ENCODE measurements at places on chromosomes 7 and 10.

DNA sequence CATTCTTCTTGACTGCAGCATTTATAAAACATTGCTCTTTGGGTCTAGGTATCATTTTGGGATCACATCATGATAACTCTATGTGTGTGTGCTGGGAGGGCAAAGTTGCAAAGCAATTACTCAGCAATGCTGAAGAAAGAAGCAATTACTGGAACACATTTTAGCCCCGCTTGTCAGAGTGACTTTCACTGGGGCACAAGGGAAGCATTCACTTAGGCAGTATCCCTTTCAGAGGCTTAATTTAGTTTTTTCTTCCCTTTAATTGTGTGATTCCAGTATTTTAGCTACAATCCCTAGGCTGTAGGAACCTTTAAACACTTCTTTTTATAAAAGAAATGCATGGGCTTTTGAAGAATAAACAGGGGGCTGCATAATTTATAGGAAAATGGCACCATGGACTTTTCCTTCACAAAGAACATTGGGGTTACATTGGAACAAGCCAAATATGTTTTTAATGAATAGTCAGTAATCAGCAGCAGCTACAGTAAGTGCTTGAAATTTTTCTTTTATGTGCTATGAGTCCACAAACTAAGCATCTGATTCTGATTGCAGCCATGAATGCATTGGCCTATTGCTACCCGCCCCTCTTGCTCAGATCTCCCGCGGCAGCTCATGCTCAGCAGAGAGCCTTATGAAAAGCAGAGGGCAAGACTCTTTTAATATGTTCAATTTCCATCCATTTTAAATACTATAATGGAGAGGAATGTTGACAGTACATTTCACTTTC, 51.2 kb upstream of the NXPH1 start:
- no peak for DNase-seq

DNA sequence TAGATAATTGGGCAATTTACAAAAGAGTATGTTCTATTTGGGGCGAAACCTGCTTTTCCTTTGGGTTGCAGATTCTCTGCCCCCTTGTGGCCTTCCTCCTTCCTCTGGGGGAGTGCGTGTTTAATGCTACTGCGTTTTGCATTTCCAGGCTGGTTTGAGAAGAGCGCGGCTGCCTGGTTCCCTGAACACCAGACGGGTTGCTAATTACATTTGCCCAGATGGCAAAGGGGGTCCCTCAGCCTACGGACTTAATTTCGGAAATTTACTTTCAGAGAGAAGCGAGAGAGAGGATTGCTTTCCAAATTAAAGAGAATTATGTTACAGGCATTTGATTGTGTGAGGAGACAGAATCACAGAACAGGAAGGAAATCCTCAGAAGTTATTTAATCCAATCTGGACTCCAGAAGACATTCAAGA, 91.9 kb upstream of the JAZF1 start:
- no peak for DNase-seq

- no peak for DNase-seq
Measured at GRCh38 chr10:64636461-64636860, 1115.3 kb downstream of the REEP3 start.

GRCh38 chr7:148575640-148576411, 14.7 kb upstream of the C7orf33 start:
- peak; percentile 18 for DNase-seq

GRCh38 chr7:46492466-46492865, 571.4 kb upstream of the IGFBP3 start:
- DNase-seq: no peak

DNA sequence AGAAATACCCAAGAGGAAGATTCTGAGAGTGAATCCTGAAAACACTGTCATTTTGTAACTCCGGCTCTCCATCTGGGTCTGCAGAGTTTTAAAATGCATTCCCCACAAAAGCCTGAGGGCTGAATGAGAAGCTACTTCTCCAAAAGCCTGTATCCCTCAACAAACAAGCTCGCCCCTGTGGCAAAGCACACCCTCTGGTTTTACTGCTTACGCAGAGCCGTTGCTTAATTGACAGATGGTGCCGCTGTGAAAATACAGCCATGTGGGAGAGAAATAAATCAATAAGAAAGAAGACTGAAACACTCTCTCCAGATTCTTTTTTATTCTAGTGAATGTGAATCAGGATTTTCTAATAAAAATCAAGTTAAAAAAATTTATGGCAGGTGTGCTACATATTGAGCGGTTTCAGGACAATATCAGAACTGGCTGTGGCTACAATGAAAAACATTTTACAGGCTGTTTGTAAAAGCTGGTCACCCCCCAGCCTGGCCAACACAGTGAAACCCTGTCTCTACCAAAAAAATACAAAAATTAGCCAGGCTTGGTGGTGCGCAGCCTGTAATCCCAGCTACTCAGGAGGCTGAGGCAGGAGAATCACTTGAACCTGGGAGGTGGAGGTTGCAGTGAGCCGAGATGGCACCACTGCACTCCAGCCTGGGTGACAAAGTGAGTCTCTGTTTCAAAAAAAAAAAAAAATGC, 32.5 kb downstream of the C7orf33 start:
- DNase-seq: no peak

- no peak for DNase-seq
Measured at GRCh38 chr7:73906874-73907273, 45.9 kb downstream of the TMEM270 start.

DNA sequence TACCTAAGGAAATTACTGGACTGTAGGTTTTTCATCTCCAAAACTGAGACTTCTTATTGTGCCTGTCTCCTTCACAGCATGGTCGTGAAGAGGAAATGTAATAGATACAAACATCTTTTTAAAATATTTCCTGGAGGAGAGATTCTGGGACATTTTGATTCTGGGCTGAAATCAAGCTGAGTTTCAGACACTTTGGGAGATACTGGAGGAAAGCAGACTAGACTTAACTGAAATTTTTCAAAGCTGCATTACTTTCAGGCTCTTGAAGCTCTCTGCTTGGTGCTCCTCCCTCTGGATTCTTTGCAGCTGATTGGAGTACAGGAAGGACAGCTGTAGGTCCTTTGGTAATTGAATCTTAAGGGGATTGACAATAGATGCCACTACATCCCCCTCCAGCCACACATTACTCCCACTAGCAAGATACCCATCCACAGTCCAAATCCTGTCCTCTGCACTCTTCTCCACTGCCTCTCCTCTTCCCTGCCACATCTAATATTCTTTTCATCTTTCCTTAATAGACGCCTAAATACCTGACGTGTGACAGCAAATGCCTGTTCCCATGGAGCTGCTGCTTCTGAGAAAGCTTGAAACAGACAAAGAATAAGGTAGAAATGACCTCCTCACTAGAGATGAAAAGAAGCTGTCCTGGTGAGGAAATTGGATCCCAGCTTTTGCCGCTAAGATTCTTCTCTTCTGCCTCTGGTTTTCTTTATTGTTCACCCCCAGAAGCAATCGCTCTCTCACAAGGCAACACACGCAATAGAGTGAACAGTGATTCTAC, 111.5 kb upstream of the PHYHIPL start:
- no peak for DNase-seq

- DNase-seq: no peak
Measured at GRCh38 chr10:122380703-122381102, 6.2 kb downstream of the PLEKHA1 start.

DNA sequence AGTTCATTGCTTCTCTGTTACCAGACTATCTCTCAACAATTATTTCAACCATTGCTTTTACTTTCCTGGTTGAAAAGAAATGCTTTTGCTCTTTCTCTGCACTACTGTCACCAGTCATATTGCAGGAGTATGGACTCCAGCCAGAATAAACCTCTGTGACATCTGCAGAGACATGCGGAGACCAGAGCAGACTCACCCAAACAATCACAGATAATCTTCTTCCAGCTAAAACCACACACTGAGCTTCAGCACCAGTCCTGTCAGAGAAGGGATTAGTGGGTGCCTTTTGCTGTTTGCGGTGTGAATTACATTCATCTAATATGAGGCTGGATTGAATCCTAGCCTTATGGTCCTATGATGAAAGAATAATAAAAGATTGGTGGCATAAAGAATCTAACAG, 258.6 kb downstream of the CNTNAP2 start:
- no peak for DNase-seq

GRCh38 chr7:134395604-134396003, 63.3 kb downstream of the AKR1B1 start:
- DNase-seq: no peak

GRCh38 chr10:90213346-90213745, 512.0 kb downstream of the KIF20B start:
- no peak for DNase-seq

DNA sequence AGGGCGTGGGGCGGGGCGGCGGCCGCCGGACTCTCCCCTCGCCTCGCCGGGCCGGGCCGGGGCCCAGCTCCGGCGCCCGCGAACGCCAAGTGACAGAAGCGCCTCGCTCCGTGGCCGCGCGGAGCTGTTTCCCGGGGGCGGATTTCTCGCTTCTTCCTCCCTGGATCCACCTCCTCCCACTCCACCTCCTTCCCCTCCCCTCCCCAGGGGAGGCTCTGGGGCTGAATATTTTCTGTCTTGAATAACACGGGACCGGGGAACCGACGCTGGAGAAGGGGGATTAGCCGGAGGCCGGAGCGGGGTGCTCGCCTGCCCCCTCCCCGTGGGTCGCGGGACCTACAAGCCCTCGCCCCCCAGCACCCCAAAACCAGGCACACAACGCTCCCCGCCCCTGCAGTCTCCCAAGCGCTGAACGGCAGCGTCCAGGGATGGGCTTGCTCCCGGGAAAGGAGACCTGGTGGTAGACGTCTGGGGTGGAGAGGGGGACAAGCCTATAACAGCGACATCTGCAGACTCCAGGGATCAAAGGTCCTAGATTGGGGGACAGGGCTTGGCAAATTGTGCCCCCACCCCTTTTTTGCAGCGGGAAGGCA, at the start of gene ARHGAP21:
TSS of gene ARHGAP21 (minus strand) at position 100 of the 593 bp plus-strand sequence. CDS start 1,988 bp downstream, outside the sequence.
- DNase-seq: no peak

DNA sequence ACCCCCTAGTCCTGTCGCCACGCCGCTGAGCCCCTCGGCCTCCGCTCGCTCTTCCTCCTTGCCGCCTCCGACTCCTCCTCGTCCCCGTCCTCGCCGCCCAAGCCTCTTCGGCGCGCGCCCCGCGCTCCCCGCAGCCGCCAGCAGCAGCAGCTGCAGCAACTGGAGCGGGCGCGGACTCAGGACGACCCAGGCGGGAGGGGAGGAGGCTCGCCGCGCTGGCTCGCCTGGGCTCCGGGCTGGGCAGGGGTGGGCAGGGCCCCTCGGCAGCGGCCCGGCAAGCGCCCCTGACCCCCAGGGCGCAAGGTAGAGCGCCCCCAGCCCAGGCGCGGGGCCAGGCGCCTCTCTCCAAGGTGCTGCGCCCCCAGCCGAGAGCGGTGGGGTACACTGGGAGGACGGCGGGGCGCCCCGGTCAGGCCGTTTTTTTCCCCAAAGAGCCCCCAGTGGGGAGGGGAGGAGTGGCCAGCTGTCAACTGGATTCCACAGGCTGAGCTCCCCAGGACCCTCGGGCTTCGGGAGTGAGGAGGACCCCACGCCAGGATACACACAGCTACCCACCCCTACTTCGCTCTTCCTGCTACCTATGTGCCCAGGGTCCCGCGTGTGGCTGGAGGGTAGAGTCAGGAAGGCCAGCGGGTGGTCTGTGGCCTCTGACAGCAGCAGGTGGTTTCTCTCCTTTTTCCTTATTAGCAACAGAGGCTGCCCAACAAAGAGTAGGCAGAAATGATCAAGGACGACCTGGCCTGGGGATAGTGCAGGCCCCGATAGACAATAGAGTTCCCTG, 903 bp upstream of the KCNMA1 start:
- DNase-seq: no peak

DNA sequence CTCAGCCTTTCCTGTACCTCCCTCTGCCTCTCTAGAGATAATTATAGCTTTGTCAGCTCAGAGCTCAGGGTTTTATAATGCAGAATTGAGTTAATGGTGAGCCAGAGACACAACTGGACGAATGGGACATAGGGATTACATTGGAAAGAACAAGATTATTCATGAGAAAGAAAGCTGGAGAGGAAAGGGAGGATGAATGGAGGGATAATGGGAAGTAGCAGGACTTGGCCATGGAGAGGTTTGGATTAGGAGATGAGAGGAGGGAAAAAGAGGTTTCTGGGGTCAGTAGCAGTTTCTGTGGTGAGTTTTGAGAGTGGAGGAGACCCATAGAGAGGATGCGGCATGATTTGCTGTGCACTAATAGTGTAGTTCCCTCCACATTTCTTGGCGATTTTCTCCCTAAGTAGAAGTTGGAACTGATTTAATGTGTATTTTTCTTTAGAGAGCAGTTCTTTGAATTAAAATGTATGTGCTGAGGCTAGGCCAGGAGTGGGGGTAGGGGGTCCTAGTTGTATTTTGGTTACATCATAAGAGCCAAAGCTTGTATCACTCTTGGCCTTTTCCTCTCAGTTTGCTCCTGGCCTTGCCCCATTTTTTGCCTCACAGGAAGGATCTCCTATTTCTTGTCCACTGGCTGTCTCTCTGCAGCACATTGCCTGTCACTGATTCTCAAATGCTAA, 107.4 kb downstream of the MKX start:
- DNase-seq: no peak

DNA sequence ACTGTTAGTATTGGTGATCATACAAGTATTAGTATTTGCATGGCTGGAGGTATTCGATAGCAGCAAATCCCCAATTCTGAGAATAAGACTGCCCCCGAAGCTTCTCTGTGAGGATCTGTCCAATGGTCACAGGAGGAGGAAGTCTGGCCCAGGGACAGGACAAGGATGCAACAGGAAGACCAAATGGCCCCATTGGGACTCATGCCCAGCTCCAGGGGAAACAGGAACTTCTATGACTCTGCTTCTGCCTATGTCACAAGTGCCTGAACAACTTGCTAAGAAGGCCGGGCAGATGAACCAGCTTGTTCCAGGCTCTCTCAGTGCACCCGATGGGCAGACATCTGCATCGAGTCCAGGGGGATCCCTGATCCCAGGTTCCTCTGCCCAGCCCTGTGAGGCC, 172.0 kb upstream of the GRB10 start:
- no peak for DNase-seq

DNA sequence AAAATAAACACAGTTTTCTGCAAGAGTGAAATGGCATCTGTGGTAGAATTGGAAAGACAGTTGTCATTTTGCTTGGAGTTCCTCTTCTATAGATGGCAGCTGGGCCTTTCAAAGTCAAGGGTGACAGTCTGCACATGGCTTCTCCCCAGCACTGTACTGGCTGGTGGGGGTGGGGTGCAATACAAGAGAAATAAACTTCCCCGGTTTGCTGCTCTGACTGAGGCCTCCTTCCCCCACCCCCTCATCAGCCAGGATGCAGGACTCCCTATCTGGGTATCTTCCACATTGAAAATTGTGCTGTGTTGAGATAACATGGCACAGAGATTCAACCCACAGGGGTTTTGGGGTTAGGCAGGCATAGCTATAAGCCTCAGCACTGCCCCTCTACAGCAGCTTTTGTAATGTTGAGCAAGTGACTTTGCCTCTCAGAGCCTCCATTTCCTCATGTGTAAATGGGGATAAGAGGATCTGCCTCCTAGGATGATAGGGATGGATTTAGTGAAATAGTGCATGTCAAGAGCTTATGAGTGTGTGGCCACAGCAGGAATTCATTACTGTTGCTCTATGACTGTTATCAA, 85.8 kb upstream of the WDR11 start:
- no peak for DNase-seq

- no peak for DNase-seq
Measured at GRCh38 chr7:93414574-93414973, 159.9 kb downstream of the CALCR start.

Measured in activated CD8-positive, alpha-beta memory T cell treated with anti-CD3 and anti-CD28 coated beads for 1 hour (primary cell).